Stimulated activated CD8-positive, alpha-beta memory T cell treated with anti-CD3 and anti-CD28 coated beads, Interleukin-4, amount 100 ng/mL, for 4 hours (primary cell): ENCODE measurements at places on chromosomes 7 and 10.

DNA sequence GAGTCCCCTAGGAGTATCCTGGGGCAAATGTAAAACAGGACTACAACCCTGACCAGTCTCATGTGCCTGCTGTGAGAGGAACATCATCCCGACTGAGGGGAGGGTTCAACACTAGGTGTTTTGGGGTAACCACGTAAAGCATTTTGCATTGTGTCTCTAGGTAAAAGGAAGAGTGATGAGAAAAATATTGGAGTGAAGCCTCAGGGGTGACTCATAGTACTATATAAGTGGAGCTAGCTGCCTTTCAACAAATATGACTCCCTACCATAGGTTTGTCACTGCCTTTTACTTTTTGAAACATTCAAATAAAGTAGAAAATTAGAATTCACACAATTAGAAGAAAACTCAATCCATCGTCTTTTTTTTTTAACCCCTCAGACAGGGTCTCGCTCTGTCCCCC, 2.6 kb upstream of the CAMK2G start:
- DNase-seq, result no peak

DNA sequence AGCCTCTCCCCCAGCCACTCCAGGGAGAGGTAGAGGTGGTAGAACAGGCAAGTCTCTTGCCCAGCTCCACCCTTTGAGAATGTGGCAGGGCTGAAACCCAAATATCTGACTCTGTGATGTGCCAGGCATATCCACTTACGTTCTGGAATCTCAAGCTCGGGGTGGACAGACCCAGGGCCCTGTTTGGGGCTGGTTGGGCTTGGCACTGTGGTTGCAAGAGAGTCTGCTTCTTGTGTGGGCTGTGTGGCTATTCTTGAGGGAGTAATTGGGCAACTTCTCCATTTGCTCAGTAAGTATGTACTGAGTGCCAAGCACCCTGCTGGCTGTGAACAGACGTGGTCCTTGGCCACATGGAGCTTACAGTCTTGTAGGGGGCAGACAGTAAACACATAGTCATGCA, 4.7 kb downstream of the UBTD1 start:
- DNase-seq, result no peak

GRCh38 chr10:122591736-122592135, 31.2 kb downstream of the DMBT1 start:
- no peak for DNase-seq

DNA sequence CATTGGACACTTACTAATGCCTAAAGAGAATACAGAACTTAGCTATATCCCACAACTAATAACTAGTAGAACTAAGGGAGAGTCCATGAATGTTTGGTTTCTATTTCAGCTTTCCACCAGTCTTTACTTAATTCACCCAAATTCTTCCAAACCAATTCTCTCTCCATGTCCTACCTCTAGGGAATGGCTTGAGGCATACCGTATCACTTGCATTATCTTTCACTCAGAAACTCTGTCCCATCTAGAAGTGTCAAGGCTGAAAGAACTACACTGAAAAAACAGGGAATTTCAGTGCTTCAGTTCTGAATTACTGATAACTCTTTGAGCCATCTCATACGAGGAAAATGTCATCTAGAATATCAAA, 758 bp downstream of the TMEM168 start:
- DNase-seq, result no peak

DNA sequence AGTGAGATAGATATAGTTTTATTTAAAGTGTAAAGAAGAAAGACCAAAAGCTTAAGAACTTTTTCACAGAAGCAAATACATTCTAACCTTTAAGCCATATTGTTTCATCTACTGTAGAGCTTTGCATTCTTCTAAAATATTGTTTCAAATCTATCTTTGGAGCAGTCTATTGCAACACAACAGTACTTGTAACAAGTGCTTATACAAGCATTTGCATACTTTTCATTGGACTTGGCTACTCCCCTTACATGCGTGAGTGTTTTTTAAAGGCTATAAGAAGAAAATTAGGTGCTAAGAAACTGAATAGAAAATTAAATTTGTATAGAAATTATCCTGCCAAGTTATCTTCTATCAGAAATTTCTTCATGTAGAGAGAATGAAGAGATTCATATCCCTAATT, 45.3 kb downstream of the SEMA3E start:
- DNase-seq, result no peak

DNA sequence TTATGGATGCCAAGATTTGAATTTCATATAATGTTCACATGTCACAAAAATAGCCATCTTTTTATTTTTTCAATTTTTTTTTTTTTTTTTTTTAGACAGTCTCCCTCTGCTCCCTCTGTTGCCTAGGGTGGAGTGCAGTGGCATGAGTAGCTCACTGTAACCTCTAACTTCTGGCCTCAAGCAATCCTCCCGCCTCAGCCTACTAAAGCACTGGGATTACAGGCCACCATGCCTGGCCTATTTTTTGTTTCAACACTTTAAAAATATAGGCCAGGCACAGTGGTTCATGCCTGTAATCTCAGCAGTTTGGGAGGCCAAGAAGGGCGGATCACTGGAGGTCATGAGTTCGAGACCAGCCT, 246.3 kb downstream of the SKIDA1 start:
- DNase-seq, result no peak

- no peak for DNase-seq
Measured at GRCh38 chr10:79022565-79023230, 46.1 kb upstream of the ZMIZ1 start.

- no peak for DNase-seq
Measured at GRCh38 chr10:51090190-51090589, 15.9 kb downstream of the PRKG1 start.

DNA sequence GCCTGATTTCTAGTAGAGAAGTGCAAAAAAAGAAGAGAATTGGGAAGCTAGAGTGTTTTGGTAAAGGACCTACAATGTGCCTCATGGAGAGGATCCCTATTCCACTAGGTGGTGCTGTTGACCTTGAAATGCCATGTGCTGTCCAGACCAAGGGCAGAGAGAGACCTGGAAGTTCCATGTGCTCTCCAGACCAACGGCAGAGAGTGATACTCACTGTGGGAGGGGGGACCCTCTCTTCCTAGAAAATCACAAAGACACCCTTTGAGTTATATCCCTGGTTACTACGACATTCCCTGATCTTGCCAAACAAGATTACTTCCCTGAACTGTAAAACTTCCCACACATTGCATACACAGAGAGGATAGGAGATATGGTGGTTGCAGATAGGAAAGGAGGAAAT, 212.7 kb upstream of the ZNF804B start:
- DNase-seq, result no peak

- DNase-seq, result no peak
Measured at GRCh38 chr10:12717981-12718707, 283.4 kb downstream of the CCDC3 start.

GRCh38 chr7:120054376-120055100, 218.4 kb upstream of the KCND2 start:
- DNase-seq, result no peak

DNA sequence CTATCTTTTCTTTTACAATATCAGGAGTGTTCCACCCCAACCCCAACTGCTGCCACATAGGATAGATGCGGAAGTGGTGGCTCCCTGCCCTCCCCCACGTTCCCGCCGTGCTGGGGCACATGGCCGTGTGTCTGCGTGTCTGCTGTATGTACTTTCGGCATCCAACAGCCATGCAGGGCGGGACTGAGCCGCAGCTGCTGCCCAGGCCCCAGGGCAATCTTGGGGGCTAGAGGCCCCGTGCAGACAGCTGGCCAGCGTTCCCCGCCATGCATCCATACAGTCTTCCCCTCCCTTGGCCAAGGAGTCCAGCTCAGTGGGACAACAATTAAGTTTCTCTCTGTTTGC, 162.7 kb downstream of the DGKB start:
- no peak for DNase-seq

DNA sequence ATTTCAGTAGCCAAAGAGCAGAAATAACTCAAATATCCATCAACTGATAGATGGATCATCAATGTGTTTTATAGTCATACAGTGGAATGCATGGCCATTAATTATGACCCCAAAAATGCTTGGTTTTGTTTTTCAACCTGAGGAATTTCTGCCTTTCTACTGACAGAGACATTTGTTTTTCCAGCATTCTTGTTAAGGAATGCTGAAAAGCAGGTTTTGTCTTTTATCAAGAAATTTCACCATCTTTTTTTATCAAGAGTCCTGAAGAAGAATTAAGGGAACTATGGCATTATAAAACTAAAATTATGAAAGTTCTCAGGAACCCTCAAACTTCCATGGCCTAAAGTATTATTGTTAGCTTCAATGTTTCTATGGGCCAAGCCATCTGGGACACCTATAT, 153.4 kb upstream of the THSD7A start:
- DNase-seq, result no peak

DNA sequence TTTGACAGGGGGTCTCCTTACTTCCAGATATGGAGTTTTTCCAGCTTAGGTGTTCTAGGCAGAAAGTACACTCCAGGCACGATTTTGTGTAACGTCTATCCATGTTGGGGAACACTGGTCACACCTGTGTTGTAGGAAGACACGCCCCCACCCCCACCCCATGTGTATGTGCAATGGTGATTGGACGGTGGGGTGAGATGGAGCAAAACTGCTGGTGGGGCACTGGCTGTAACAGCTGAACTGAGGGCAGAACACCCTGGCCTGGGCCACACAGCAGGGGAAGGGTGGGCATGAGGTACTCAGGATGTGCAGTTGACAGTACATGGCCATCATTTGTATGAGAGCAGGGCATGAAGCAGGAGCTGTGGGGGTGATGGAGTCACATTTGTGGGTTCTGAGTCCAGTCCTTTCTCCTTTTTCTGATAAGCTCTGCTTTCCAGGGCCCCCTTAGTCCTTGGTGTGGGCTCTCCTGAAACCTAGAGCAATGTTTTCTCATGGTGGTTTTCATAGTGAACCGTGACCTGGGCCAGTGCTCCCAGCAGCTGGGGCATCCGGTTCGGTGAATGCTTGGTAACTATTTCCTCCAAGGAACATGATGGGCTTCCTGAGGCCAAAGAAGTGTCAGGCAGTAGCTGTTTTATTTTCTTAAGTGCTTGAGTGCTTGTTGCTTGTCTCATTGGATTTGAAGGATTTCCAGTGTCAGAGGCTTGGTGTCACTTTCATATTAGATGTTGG, 63.4 kb upstream of the AQP1 start:
- no peak for DNase-seq

DNA sequence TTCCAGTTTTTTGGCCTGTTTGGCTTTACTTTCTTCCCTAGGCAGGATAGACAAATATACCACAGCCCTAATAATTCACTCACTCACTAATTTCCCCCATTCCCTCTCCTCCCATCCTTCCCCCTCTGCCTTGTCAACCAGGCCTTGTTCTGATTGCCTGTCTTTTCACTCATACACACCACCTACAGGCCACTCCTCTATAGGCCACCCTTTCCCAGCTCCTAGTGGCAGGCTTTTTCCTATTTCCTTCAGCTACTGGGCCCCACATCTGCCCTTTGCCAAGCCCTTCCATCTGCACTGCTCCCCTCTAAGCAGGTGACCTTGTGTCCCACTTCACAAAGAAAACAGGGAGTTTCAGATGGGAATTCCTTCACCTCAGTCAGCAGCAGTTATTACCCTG, 59.8 kb upstream of the MSRB2 start:
- no peak for DNase-seq

- no peak for DNase-seq
Measured at GRCh38 chr7:69892790-69893189, 294.5 kb downstream of the AUTS2 start.

DNA sequence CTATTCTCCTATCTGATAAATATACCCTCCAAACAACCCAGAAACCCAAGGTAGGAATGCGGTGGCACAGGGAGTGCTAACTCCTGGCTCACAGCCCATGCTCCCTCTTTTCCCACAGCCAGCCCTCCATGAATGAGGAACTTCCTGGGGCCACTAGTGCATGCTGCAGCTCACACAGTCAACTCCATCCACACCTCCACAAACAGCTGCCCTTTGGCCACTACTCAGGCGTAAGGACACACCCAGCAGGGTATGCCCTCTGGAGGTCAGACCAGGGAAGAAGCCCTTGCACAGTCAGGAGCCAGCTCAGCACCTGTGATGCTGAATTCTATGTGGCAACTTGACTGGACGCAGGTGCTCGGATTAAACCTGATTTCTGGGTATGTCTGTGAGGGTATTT, 85.2 kb upstream of the PIK3CG start:
- DNase-seq, result no peak
